ENCODE measurements at places on chromosomes 3 and 15.

- no peak for DNase-seq
Observed at GRCh38 chr15:55661428-55661827, 73.3 kb upstream of the PYGO1 start.

DNA sequence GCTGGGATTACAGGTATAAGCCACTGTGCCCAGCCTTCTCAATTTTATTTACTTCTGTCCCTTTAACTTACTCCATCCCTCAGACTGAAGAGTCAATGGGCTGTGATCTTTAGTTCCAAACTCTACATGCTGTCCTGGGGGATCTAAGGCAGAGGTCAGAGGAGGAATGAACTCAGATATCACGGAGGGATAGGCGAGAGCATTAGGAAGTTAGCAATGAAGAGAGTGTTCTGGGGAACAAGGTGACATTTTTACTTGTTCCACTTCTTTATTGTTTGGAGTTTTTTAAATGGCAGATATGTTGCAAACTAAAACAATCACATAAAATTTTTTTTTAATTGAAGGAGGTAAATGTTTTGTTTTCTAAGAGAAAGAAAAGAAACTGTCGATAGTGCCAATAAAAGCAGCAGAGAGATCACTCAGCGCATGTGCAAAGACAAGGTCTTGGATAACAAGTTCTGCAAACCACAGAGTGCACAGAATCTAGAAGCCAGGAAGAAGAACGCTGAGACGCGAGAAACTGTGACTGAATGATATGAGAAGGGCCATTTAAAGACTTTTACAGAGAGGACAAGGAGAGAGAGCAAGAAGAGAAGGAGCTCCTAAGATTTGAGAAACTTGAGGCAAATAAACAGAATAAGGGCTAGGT lies 10.8 kb upstream of the CA12 start:
- DNase-seq: no peak

- DNase-seq: no peak
Observed at GRCh38 chr15:73684581-73685455, 635 bp downstream of the CD276 start.

DNA sequence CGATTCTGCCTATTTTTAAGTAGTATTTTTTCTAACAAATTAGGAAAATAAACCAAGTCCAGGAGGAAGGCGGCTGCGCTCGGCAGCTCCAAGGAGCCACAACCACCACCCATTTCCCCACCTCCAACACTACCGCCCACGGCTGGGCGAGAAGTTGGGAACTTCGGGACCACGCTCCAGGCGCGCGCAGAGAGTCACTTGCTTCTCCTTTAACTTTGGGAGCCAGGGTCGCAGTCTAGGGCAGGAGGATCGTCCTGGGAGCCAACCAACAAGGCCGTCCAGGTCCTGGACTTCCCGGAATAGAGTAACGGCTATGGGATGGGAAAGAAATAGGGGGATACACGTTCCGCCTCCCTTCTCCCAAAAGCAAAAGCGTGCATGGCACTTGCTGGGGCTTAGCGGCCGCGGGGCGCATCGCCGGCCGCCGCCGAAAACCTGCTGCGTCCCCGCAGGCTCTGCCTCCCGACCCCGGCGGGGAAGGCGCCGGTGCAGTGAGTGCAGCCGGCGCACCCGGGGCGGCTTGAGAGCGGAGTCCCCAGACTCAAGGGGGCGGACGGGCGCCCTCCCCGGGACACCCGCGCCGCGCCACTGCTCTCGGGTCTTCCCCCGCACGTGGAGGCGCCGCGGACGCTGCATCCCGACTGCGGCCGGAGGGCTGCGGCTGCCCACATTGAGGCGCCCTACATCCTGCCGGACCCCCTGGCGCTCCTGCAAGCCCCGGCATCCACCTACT lies 699 bp downstream of the MEGF11 start:
- DNase-seq: peak; percentile 12

- no peak for DNase-seq
Observed at GRCh38 chr3:189714991-189715961, 84.1 kb downstream of the TP63 start.

DNA sequence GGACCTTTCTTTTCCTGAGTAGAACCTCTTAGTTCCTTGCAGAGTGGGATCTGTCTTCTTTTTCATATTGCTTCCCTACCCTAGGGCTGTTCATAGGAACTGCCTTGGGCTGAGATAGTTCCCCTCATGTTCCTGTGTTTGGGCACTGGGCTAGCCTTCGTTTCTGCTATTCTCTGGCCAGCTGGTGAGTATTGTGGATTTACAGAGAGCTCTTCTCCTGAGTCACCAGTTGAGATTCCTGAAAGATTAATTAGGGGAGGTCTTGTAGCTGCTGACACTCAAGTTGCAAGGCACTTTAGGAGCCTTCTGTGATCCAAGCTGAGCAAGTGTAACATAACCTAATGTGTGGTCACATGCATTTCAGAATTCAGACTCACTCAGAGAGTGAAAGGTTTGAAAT lies 30.7 kb downstream of the CHD2 start:
- no peak for DNase-seq

- DNase-seq: peak; percentile 58
Observed at GRCh38 chr15:78977091-78977571, 32.3 kb upstream of the CTSH start.

DNA sequence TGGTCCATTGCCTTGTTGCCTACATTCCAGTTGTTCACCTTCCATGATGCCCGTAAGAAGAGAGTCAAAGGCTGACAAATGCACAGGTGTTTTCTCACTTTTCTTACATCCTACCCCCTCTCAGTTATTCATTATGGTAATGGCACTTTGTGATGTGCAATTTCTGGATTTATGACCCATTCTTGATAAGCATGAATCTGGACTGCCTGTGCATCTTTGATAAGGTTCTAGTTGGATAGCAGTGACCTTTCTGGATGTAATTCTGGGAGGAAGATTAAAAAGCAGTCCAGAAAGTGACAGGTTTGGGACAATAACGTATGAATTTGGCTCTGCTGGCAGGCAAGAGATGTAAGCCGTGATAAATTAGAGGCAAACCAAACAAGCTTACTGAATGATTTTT lies 101.5 kb downstream of the ROBO2 start:
- no peak for DNase-seq

DNA sequence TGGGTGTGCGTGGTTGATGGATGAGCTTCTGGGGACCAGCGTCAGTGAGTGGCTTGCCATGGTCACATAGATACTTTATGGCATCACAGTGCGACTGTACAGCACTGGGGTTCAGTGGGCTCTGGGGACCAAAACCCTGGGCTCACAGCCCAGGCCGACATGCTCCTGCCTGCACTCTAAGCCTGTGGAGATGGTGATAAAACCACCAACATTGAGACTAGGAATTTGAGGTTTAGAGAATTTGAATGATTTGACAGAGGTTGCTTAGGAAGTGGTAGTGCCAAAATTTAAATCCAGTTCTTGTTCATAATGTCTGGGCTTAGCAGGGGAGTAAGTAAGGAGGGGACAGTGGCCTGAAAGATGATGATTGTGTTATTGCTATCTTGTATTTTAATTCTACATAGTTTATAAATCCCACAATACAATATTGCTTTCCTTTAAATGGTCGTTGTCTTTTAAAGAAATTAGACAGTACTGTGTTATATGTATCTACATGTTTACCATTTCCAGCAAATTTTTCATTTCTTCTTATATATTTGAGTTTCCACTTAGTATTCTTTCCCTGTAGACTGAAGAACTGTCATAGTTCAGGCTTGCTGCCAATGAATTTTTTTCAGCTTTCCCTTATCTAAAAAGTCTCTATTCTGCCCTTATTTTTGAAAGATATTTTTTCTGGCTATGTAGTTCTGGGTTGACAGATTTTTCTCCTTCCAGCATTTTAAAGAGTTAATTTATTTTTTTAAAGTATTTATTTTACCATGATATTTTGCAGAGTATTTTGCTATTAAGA lies 235.4 kb upstream of the RGMA start:
- no peak for DNase-seq

DNA sequence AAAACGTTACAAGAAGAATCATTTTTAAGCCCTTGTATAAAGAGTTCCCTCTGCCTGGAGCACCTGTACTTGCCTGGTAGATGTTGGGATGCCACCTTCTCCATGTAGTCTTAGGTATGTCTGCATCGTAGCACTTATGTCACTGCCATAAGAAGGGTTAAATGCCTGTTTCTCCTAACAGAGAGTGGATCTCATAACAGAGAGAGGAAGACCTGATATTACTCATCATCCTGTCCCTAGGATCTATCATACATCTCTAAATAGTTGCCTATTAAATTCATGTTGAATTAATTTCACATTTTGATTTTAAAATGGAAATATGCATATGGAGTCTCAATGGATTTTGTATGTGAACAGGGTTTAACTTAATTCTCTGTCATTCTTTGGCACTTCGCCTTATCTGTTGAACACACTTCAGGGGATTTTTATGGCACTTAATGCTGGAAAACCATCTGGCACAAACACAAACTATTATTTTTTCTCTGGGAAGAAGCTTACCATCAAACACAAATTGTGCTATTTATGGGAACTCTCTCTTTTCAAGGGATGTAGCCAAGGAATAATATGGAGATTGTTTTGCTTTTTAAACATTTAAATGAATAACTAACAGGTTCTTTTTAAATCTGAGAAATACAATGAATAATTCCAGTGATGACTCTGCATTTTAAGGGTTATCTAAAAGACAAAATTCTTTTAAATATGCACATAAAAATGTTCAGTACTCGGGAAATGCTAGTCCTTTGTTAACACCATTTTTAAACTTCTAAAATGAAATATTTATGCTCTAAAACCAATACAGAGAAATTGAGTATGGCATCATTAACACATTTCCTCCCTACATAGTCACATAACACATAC lies 230.7 kb downstream of the ZNF385D start:
- DNase-seq: no peak

DNA sequence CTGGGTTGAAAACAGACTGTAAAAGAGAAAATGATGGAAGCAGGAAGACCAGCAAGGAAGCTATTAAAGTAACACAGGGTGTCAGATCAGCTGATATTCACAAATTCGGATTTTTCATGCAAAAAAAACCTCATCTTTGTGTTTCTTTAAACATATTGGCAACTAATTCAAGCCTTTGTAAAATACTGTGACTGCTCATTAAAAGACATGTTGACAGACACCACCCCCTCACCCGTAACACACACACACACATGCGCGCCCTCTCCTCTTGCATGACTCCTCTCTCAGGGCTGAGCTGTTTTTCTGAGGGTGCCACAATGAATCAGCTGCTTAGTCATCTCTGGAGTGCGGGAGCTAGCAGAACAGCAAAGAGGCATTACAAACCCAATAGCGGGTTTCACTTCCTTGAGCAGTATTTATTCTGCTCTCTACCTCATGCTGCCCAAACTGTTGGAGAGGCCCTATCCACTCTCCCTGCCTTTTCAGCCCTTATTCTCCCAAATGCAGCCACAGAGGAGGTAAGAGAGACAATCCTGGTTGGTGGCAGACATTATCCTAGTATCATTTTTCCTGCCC lies 35.8 kb upstream of the CCDC80 start:
- DNase-seq: peak; percentile 57

GRCh38 chr15:95162069-95162468 lies 930.7 kb downstream of the MCTP2 start:
- no peak for DNase-seq

DNA sequence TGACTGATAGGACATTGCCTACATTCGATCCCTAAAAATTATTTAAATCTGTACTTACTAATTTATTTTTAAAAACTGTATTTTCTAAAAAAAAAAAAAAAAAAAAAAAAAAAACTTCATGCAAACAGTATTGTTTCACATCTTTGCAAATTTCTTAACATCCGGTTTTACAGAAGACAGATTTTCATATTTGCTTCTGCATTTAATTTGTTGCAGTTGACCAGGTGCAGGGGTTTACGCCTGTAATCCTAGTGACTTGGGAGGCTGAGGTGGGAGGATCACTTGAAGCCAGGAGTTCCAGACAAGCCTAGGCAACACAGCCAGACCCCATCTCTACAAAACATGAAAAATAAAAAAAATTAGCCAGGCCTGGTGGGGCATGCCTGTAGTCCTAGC lies 6.4 kb upstream of the NFKBIZ start:
- DNase-seq: no peak

DNA sequence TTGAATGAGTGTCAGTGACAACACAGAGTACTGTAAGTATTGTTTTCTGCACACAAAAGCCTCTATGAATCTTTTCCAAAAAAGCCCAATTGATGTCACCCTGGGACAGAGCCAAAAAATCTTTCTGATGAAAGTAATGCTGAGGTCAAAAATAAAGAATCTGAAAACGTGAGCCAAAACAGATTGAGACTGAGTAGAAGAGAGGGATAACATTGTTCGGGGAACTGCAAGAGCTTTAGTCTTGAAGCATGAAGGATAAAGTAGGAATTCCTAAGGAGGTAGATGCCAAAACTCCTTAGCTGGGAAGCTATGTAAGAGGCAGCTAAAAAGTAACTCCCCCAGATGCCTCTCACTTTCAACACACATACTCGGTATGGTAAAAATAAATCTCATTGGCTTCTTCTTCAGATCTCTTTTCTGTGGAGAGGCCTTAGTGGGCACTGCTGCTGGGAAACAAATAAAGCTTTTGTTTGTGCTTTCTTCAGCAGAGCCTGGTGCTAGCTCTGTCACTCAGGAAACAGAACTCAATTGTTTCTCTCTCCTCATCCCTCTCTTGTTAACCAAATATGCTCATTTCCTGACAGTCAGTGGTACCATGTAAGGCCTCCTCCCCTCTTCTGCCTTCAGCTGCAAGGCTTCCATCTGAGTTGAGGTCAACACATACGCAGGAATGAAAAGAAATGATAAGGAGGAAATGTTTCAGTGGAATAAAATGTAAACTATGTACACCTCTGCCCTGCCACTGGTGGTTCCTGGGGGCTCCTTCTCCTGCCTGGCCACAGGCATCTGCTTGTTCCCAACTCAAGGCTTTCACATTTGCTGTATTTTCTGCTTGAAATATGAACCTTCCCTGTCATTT lies 58.1 kb downstream of the CD200 start:
- no peak for DNase-seq

- no peak for DNase-seq
Observed at GRCh38 chr3:183210341-183210740, 42.7 kb upstream of the B3GNT5 start.

GRCh38 chr15:67575039-67575502 lies 32.6 kb downstream of the MAP2K5 start:
- DNase-seq: no peak

GRCh38 chr3:107001635-107002034 lies 375.6 kb upstream of the CCDC54 start:
- no peak for DNase-seq

GRCh38 chr3:60135474-60135873 lies 1085.6 kb upstream of the CFAP20DC start:
- DNase-seq: no peak

GRCh38 chr15:92283813-92284212 lies 109.9 kb upstream of the ST8SIA2 start:
- no peak for DNase-seq

Measured in GM18507 (cell line).